ENCODE measurements at places on chromosomes 2 and 18.
A peak's percentile ranks its signal among the peaks of the same experiment; 100 is the strongest.

DNA sequence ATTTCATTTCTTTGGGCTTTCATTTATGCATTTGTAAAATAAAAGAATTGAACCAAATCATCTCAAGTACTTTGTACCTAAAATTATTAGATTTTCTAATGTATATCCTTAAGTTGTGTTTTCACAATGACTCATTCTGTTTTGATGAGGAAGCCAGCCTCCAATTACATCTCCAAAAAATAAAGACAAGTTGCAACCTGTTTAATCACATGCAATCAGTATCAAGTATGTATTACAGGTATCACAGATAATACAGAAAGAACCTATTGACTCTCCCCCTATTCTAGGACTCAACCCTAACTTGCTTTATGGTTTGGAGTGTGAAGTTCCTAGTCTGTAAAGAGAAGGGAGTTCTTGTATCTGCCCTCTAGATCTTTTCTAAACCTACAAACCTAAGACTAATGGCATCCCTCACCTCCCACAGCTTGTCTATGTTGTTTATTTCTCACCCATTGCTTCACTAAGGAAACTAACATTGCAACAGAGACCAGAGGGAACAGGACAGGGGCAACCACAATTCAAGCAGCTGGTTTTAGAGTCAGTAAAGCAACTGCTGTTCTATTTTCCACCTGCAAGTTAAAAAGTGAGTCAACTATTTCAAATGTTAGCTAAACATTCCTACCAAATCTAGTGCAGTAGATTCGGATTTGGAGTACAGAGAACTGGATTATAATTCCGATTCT is 141.1 kb upstream of the ETAA1 start:
- no peak for DNase-seq

DNA sequence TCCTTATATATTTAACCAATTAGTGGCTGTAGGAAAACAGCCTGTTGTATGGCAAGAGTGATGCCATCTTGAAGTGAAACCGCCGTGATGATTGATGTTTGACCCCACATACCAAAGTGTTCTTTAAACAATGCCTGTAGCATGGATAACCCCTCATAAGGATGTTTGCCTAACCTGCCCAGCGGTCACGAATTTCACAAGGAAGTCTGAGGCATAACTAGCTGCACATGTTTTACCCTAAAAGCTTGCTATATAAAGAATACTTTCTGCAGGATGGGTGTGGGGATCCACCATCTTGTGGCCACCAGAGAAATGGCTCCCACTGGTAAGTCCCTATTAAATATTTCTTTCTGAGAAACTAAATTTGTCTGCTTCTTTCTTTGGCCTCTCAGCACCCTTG is 68.7 kb downstream of the ZDBF2 start:
- no peak for DNase-seq

GRCh38 chr2:229463841-229464346 is 192.8 kb upstream of the PID1 start:
- no peak for DNase-seq

DNA sequence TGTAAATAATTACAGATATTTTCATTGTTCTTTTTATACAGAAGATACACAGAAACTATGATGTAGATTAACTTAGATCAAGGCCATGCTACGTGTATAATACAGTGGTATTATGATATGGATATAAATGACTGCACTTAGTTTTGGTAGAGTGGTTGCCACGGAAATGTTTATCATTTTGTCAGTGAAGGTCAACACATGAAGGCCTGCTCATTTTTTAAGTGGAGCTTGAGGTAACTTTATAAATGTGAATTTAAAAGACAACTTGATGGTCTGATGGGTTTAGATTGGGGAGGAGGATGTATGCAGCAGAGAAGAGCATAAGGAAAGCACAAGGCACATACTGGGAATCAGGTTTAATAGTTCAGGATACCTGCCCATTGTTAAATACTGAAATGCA is 14.4 kb upstream of the BBS5 start:
- DNase-seq, result no peak

GRCh38 chr2:113225263-113226259 is 51.8 kb downstream of the PSD4 start:
- DNase-seq, result no peak

DNA sequence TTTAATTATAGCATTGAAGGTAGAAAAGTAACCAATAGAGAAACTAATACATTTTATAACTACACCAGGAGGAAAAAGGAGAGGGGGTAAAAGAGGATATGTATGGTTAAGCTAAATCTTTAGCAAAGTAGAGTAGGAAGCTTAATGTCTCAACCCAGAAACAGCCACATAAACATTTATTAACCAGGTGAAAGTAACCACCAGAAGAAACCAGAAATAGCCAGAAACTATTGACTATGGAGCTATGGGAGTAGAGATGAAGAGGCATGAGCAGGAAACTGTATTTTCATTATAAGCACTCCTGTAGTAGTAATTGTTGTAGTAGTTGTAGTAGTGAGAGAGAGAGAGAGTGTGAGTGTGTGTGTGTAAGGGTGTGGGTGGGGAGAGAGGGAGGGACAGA is 617.5 kb upstream of the CHAC2 start:
- no peak for DNase-seq

DNA sequence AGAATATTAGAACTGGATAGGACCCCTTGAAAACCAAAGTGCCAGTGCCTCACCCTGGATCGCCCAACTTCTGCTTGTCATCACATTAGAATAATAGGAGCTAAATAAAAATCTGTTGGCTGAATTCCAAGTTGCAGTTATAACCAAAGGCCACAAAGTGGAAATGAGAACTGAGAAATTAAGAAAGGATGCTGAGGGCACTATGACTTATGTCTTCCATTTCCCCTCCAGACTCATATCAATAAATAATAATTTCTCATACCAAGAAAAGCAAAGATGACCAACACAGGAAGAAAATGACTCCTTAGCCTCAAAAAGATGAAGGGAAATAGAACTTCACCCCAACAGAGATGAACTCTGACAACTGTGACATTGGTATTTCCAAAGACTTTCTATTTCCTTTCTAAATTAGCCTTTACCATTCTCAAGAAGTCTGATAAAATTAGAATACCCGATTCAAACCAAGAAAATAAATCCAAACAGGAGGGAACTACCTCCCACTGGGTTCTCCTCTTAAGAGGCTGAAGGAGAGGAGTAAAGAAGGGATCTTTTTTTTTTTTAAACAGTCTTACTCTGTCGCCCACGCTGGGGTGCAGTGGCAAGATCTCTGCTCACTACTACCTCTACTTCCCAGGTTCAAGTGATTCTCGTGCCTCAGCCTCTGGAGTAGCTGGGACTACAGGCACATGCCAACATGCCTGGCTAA is 46.5 kb upstream of the EPG5 start:
- no peak for DNase-seq

DNA sequence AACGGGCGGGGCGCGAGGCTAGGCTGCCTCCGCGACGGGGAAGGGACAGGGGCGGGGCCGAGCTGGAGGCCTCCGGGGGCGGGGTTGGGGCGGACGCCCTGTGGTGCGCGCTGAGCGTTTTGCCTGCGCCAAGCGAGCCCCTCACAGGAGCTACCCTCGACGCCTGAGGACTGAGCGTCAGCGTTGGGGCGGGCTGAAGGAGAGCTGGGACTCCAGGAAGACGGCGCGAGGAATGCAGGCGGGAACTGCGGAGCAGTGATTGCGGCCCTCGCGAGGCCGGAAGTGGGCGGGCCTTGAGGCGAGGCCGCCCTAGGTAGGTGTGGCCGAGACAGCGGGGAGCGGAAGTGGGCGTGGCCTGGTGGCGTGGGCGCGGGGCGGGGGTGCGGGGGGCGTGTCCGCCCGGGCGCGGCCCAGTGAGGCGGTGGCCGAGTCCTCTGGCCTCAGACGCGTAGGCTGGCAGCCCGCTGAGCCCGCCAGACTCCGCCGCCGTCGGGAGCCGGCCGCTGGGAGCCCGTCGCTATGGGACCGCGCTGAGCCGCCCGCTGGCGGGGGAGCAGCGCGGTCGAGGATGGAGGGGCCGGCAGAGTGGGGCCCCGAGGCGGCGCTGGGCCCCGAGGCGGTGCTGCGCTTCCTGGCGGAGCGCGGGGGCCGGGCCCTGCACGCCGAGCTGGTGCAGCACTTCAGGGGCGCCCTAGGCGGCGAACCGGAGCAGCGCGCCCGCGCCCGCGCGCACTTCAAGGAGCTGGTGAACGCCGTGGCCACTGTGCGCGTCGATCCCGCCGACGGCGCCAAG is at the start of the genes SEPTIN10 and SOWAHC:
SEPTIN10 (minus strand) TSS at position 45 of the 793 bp plus-strand sequence. CDS start 139 bp downstream, outside the sequence.
SOWAHC (plus strand) TSS at position 443 of the 793 bp plus-strand sequence; CDS start at position 569, 126 bp downstream.
- peak; percentile 91 for DNase-seq

- DNase-seq, result no peak
These were observed 29.6 kb downstream of the STEAP3 start for GRCh38 chr2:119253114-119253702.

- DNase-seq, result no peak
These were observed 47.1 kb upstream of the SELENOI start for GRCh38 chr2:26298638-26299393.

GRCh38 chr2:202278944-202279343 is 13.4 kb downstream of the NOP58 start:
- no peak for DNase-seq

- DNase-seq, result no peak
These were observed 102.4 kb downstream of the PARD3B start for GRCh38 chr2:204647626-204648025.

DNA sequence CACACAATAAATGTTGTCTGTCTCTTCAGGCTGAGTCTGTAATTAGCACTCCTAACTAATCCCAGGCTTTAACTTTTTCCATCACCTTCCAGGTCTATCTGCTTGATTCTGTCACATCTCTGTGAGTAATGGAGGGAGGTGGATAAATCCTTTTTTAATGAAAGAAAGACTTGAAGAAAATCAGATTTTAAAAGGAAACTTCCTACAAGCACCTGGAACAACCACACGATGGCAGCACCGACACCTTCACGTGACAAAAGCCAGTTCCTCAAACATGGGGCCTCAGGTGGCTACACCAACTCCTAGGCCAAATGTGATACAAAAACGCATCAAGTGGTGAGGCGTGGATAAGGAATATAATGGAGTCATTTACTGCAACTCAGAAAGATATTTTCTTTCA is 41.8 kb downstream of the TGFBRAP1 start:
- no peak for DNase-seq

DNA sequence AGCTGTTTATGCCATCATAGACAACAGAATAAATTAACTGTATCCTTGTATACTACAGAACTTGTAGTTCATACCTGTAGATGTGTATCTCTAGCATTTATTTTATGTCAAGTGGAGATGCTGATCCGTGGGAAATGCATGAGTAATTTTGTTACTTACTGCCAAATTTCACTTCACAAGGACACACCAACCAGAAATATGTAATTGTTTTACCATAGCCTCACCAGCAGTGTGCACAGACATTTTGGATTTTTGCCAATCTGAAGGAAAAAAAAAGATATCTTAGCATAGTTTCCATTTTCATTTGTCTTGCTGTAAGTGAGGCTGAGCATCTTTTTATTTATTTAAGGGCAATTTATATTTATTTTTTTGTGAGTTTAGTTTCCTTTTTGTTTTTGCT is 265.1 kb upstream of the OSR1 start:
- DNase-seq, result no peak

DNA sequence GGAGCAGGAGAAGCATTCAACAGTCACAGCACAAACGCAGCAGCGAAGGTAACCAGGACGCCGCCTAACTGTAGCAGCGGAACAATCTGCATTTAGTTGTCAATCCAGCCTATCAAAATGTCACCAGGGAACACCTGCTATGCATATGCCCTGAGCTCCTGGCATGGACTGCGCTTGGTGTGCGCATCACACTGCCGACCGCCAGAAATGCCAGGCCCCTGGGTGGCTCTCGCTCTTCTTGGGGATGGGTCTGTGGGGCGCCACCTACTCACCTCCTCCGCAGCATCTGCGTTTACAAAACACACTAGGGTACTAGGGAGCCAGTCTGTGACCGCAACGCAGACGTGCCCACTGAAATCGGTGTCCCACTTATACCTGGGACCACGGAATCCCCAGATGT is 31.7 kb downstream of the ZNF516 start:
- no peak for DNase-seq

GRCh38 chr2:240791221-240791800 is 28.7 kb downstream of the KIF1A start:
- no peak for DNase-seq

DNA sequence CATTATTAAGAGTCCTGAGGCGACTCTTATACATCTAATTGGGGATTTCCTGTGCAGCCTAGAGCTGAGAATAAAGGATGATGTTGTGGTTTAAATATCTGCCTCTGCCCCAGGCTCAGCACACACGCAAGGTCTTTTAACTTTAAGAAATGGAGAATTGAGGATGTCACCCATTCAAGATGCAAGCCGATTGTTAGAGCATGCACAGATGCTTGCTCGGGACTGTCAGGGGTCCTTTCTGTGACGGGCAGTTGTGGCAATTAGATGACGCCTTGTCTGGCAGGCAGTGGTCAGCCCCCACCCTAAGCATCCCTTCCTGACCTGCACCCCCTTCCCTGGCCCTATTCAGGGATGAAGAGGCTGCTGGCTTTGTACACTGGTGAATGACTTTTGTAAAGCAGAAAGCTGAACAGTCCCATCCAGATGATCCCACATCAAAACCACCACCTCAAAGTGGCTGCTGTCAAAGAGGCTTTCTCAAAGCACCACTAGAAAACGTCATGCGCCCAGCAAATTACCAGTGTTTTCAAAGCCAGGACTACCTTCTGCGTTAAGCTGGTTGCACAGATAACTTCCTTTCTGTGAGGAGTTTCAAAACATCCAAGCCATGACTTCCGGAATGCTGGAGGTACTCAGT is 23.7 kb downstream of the FAM178B start:
- no peak for DNase-seq

DNA sequence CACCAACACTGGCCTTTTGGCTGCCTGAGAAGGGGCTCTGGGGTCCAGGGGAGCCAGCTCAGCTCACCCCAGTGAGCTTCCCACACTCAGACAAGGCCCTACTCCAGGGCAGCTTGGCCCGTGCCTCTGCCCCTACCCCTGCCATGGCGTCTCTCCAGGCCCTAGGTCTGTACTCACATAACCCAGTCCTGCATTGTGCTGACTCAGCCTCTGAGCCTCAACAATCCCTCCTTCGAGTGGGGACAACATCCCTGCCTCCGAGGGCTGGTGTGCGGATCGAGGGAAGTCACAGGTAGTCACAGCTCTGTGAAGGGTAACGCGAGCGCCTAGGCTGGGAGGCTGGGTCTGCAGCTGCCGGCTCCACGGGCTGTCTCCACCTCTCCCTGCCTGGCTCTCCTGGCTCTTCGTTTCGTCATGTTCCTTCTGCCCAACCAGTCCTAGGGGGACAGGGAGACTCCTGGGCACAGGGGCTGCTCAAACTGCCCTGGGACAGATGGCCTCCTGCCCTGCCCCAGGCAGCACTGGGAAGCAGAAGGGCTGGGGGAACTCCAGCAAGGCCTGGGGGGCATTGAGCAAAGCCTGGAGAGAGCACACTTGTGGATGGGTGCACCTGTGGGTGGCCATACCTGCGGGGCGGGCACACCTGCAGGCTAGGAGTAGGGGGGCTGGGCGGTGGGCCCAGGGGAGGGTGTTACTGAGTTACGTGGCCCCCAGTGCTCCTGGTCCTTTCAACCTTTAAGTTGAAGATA is 74.6 kb downstream of the RRM2 start:
- DNase-seq, result no peak

All from NCI-H1930 (cell line).